ENCODE measurements at places on chromosomes 13 and 19. TPM values are rescaled to one million over a fixed set of nuclear protein-coding genes. Genes with fewer than 3 reads are reported as not detected.

DNA sequence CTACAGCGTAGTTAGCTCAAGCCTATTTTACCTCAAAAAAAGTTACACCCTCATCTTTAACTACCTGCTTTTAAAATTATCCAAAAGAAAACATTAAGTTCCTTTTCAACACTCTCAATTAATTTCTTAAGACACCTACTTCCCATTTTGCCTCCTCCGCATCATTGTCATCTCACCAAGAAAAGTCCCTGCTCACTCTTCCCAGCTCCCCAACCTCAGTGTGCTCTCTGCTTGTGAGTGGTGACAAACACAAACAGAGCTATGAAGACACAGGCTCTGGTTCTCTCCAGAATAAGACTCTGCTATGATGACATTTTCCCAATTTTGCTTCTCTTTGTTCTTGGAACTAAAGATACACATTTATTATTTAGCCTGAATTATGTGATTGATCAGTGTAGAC is 385.1 kb upstream of the HTR2A start:
- DNase-seq, result no peak

- DNase-seq, result no peak
Observed at GRCh38 chr19:15696654-15697194, 23.8 kb downstream of the CYP4F12 start.

- DNase-seq, result no peak
Observed at GRCh38 chr13:94249512-94249911, 230.0 kb downstream of the DCT start.

DNA sequence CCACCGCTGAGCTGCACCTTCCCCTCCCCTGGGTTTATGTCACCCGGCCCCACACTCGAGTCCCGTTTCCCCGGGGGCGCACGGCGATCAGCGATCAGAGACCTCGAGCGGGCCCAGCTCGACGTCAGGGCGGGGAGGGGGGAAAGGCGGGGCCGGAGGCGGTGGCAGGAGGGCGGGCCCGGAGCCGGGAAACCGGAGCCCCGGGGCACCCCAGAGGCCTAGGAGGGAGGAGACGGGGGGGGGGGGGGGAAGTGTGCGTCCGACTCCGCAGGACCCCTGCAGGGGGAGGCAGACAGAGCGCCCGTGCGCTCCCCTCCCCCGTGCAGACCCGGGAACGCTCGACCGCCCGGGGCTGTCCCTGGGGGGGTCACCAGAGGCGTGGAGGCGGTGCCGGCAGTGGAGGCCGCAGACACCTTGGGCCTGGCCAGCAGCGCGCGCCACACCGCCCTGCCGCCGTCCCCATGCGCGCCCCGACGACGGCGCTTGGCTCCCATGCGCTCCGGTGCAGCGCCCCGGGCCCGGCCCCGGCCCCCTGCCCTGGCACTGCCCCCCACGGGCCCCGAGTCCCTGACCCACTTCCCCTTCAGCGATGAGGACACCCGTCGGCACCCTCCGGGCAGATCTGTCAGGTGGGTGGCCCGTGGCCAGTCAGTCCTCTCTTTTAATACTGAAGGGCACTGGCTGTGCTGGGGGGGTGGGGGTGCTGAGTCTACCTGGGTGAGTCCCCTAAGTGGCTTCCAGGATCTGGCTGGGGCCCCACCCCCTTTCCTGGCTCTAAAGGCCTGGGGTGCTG is 11.8 kb downstream of the PDE4A start:
- peak; percentile 92 for DNase-seq

DNA sequence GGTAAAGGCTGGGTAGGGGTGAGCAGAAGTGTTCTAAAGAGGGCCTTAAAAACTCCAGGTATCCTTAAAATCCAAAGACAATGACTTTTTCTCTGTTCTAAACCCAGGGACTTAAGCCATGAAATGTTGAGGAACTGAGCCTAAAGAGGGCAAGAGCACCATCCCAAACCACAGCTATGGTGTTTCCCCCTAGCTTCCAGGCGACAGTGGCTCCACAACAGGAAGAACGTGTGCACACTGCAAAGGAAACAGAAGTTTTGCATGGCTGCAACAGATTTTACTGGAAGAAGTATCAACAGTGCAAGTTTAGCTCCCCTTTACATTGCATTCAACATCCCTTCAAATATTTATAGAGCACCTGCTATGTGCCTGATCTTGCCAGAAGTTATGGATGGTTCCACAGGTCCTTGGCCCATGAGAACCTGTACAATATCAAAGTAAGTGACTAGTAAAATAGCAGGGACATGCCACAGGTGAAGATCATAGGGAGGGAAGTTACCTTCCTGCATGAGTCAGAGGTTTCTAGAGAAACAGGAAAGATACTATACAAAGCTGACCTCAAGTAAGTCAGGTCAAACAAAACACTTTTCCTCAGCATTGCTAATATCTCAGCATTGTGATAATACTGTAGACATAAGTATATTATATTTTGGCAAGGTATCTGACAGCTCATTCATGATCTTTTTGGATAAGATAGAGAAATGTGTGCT is 8.4 kb upstream of the KCTD12 start:
- DNase-seq, result no peak

DNA sequence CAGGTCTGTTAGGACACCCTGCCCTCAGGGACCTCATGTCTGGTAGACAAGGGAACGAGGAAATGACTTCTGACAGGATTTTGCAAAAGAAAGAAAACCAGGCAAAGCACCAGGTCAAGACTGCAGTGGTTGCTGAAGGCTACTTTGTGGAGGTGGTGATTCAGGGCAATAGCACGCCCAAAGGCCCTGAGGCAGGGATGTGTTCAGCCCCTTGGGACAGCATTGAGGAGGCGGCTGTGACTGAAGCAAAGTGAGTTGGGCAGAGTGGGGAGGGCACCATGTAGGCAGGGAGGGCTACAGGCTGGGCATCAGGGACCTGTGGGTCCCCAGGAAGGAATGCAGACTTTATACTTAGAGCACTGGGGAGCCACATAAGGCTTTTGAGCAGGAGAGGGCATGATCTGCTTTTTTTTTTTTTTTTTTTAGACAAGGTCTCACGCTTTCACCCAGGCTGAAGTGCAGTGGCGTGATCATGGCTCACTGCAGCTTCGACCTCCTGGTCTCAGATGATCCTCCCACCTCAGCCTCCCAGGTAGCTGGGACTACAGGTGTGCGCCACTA is 10.8 kb upstream of the HOMER3 start:
- no peak for DNase-seq

DNA sequence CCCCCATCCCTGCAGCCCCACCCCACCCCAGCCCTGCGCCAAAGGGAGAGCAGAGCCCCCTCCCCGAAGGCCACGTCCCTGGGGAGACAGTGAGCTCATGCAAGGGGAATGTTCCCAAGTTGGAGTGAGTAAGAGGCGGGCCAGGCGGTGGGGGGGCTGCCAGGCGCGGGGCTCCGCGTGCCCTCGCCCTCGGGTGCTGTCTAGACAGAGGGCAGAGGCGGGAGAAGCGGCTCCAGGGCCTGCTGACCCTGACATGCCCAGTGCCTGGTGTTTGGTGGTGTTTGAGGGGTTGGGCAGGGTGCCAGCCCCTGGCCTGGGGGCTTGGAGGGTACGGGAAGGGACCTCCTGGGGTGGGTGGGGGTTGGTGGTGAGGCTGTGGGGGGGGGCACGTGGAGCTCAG is 1.0 kb downstream of the FSTL3 start:
- DNase-seq, result no peak

- no peak for DNase-seq
Observed at GRCh38 chr19:55063492-55063843, 520 bp upstream of the RDH13 start.

- DNase-seq, result no peak
Observed at GRCh38 chr13:111971891-111972780, 94.8 kb upstream of the SOX1 start.

- no peak for DNase-seq
Observed at GRCh38 chr13:27774169-27774568, 18.1 kb upstream of the GSX1 start.

- no peak for DNase-seq
Observed at GRCh38 chr13:92362717-92363116, 863.9 kb upstream of the GPC6 start.

- peak; percentile 90 for DNase-seq
Observed at GRCh38 chr19:51441410-51442390, 16.6 kb downstream of the SIGLEC8 start.

- peak; percentile 74 for DNase-seq
Observed at GRCh38 chr19:6250909-6251308, 28.9 kb downstream of the MLLT1 start.

- no peak for DNase-seq
Observed at GRCh38 chr19:29191005-29191404, 21.9 kb downstream of the UQCRFS1 start.

DNA sequence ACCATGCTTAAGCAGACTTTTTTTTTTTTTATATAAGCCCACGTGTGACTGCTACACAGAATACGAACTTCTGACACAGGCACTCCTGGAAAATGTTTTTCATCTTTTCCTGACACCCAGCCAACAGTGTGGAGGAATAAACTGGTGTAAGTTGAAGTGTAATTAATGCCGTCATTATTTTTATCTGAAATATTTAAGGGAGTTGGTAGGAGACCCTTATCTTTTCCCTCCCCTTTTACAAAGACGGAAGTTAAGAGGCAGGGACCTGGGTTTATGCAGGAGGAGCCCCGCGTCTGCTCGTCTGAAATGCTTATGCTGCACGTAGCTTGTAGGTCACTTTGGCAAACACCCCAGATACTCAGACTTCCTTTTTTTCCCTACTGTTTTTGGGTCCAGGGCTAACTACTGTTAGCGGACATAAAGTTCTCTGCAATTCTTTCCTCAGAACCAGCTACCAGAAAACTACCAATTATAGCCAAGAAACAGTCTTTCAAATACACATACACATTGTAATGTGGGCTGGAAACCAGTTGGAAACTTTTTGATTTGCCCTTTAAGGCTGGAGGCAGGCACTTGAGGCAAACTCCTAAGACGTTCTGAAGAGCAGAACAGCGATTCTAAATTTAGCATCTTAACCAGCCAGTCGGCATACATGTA is 50.8 kb downstream of the EFNB2 start:
- no peak for DNase-seq

DNA sequence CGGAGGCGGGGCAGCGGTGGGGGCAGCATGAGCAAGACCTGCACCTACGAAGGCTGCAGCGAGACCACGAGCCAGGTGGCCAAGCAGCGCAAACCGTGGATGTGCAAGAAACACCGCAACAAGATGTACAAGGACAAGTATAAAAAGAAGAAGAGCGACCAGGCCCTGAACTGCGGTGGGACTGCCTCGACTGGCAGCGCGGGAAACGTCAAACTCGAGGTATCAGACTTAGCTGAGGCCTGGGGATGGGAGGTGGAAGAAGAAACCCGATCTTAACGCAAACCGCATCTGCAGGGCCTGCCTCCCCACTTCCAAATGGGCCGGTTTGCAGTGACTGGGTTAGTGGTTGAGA is 693 bp downstream of the RFXAP start:
- DNase-seq, result no peak

DNA sequence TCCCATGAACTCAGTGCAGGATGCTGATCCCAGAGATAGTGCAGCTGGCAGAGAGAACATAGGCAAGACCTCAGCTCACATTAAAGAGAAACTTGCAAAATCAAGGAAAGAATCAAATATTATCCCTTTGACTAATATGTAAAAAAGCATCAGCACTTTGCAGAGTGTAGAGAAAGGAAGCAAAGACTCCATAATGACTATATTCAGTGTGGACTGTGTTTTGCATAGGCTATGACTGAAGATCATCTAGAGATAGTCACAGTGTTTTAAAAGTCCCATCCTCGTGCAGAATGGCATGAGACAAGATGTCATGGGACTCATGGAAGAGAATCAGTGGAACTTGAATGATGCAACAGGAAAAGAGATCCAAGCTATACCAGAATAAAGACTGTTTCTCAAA is 84.0 kb downstream of the RAP2A start:
- no peak for DNase-seq

GRCh38 chr19:17577457-17578097 is 22.1 kb downstream of the COLGALT1 start:
- no peak for DNase-seq

DNA sequence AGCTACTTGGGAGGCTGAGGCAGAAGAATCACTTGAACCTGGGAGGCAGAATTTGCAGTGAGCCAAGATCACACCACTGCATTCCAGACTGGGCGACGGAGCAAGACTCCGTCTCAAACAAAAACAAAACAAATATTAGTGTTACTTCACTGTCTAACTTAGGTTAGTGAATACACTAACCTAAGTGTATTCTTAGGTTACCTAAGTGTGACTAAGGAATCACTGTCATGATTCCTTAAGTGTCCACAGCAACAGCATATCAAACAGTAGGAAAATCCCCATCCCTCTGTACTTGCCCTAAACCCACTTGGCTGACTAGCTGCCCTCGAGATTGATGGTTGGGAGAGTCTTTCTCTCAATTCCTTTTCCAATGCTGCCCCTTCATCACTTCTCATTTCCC is 11.8 kb upstream of the LRCH1 start:
- DNase-seq, result no peak

DNA sequence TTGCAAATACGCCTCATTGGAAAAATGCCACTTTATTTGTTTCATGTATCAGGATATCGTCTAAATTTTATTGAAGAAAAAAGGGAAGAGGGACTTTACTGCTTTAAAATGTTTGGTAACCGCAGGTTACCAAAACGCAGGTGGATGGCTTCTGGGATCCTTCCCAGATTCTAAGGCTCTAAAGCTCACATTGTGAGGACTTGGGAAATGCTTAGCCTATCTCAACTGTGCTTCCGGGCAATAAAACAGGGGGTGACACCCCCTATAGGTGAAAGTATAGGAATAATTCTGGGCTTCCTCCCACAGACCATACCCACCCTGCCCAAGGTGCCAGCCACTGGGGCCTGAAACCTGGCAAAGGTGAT is 73.2 kb upstream of the IPO5 start:
- no peak for DNase-seq

DNA sequence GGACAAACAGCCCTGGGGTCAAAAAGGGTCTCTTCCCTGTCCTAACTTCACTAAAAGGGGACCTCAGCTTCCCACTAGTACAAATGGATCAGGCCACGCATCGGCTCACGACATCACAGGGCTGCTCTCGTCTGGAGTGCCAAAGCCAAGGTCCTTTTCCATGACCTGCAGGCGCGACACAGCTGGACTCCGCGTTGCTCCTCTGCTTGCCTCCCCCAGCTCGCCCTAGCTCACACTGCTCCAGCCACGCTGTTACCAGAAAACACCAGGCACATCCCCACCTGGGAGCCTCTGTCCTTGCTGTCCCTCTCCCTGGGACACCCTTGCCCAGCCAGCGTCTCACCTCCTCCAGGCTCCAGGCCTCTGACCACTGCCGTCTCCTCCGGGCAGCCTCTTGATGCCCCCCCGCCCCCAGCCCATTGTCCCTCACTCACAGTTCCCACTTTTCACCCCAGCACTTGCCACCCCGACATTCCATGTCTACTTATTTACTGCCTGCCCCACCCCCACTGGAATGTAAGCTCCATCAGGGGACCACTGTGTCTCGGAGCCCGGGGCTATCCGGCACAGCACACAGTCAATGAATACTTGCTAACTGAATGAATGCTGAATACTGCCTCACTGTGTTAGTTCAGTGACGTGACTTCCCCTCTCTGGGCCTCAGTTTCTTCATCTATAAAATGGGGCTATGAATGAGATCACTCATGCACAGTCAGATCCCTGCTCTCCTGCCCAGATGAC is 20.7 kb downstream of the AKT2 start:
- no peak for DNase-seq

MEF2B gene
- total RNA-seq, result 6.7 TPM

LRRC8E gene
- total RNA-seq, result not detected

MIA gene
- total RNA-seq, result not detected

WDR88 gene
- total RNA-seq, result not detected

MISP gene
- not detected for total RNA-seq

COX7A1 gene
- 37.9 TPM for total RNA-seq

SIAH3 gene
- 0.17 TPM for total RNA-seq

JAK3 gene
- total RNA-seq, result 98.6 TPM

KIR2DL1 gene
- total RNA-seq, result 0.51 TPM

PRKCG gene
- total RNA-seq, result not detected

CYP2A7 gene
- not detected for total RNA-seq

IGFL2 gene
- not detected for total RNA-seq

BSG gene
- 234 TPM for total RNA-seq
